ENCODE measurements at places on chromosomes 6 and 20.

DNA sequence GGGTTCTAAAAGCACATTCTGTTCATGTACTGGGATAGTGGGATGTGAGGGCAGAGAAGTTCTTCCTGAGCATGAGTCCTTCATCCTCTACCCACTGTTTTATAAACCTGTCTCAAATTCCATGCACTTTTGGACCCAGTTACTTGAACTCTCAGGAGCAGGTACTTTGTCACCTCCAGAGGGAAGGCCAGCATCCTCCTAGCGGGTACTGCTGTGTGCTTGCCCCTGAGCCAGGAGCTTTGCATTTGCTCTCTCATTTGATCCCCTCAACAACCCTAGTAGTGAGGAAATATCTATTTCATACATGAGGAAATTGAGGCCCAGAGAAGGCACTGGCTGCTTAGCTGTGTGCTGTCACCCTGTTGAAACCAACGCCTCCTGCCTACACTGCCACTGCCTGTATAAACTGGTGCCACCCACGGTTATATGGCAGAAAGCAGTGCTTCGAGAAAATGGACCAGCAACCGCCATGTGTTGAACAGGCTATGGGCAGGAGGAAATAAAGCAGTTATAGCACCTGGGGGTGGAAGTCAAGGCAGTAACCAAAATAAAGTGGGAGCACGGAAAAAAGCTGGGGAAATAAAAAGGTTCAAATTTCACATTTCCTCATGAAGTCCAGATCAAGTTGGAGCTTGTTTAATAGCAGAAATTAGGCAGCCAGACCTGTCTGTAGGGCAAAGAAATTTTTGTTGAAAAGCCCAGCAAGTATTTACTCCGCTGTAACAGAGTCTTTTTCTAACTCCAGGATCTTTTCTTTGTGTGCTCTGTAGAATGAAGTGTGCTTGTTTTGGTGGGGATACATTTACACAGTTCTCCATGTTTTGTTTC, 38.0 kb downstream of the KLHL31 start:
- H3K27ac ChIP-seq, result no peak overlapping the region
- no peak for DNase-seq
- no peaks in the 10 kb centered on the region for H3K4me1 ChIP-seq
- H3K27me3 ChIP-seq, result no peaks in the 10 kb centered on the region
- H3K36me3 ChIP-seq, result no peaks in the 10 kb centered on the region

DNA sequence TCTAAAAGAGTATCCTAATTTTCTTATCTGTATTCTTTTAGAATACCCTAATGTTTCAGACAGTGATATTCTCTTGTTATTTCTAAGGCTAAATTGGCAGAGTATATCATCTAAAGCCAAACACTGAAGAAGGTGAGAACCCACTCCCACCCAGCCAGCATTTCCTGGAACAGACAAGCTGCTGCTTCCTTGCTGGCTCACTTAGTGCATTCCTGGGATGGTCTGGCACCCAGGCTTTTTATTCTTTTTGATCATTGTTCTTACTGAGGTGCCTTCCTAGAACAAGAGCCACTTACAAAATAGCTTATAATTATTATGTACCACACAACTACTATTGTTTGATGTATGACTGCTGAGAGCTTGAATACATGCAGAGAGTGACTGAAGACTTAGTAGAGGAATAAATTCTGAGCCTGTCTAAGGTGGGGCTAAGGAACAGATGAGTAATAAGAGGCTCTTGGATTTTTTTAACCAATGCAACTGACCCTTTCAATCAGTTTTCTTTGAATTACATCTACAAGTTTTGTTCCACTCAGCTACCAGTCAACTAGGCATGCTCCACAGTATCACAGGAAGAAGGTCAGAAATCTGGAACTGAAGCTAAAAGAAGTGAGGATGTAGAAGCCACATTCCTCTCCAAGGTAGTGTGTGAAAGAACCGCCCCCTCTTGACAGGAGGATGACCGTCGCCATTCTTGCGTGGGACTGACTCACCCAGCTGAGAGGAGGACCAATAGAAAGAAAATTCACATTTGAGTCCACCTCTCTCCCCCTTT, 30.1 kb downstream of the PRPH2 start:
- no peaks in the 10 kb centered on the region for H3K27me3 ChIP-seq
- no peak overlapping the region for H3K27ac ChIP-seq
- peaks cover 1% of the 10 kb centered on the region for H3K4me1 ChIP-seq
- no peak overlapping the region for H3K4me3 ChIP-seq

- no peak for DNase-seq
- no peak overlapping the region for H3K4me3 ChIP-seq
- peaks cover 1% of the 10 kb centered on the region for H3K4me1 ChIP-seq
- H3K36me3 ChIP-seq, result no peaks in the 10 kb centered on the region
- no peaks in the 10 kb centered on the region for H3K27me3 ChIP-seq
Measured at GRCh38 chr6:75266716-75267291, 17.8 kb downstream of the TMEM30A start.

- no peak for DNase-seq
- H3K4me1 ChIP-seq, result no peaks in the 10 kb centered on the region
- H3K27me3 ChIP-seq, result no peaks in the 10 kb centered on the region
- no peak overlapping the region for H3K4me3 ChIP-seq
- no peaks in the 10 kb centered on the region for H3K36me3 ChIP-seq
- no peak overlapping the region for H3K27ac ChIP-seq
Measured at GRCh38 chr6:29763491-29764289, 40.5 kb downstream of the HLA-F start.

DNA sequence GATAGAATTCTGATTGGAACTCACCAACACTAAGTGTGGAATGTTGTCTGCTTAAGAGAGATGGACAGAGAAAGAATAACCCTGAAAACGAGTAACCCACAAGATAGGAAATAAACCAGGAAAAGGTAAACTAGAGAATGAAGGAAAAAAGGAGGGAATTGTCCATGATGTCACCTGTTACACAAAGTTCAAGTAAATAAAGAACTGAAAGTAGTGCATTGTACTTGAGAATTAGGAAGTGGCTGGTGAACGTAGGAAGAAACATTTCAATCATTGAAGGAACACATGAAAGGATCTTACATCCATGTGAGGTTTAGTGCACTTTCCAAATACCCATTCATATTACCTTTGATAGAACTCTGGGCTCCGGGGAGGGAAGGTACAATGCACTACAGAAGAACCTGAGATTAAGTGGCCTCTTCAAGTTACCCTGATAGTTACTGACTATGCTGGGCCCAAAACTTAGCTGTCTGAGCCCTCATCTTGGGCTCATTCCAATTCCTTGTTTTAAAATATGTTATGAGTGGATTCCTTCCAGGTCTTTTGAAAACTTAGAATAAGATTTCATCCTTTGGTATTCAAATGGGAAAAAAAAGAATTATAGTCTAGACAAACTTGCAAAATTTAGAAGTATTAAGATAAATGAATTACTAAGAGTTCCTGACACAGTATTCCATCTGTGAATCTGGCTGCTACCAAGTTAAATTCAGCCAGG, 1.1 kb upstream of the STX7 start:
- peaks cover 2% of the 10 kb centered on the region for H3K4me1 ChIP-seq
- no peaks in the 10 kb centered on the region for H3K36me3 ChIP-seq
- H3K4me3 ChIP-seq, result peak overlapping the region; percentile 72
- H3K27ac ChIP-seq, result peak overlapping the region; percentile 78
- DNase-seq, result no peak
- no peaks in the 10 kb centered on the region for H3K27me3 ChIP-seq

GRCh38 chr20:8124639-8125038, 7.4 kb upstream of the PLCB1 start:
- H3K4me3 ChIP-seq, result no peak overlapping the region
- no peaks in the 10 kb centered on the region for H3K36me3 ChIP-seq
- H3K4me1 ChIP-seq, result no peaks in the 10 kb centered on the region
- H3K27ac ChIP-seq, result no peak overlapping the region
- H3K27me3 ChIP-seq, result no peaks in the 10 kb centered on the region
